Motor neuron (in vitro differentiated cells): ENCODE measurements at places on chromosomes 6 and 20. TPM values are rescaled to one million over a fixed set of nuclear protein-coding genes. Genes with fewer than 3 reads are reported as not detected.

The IL17F gene
- not detected in 2 replicates for total RNA-seq

The SYTL3 gene
- total RNA-seq: 4.1 and 4.3 TPM in 2 replicates

The ZNF311 gene
- total RNA-seq: 1.9 TPM in 2 replicates

The BPIFB1 gene
- 0.38 and 0.53 TPM in 2 replicates for total RNA-seq

The PHF3 gene
- 44.8 and 57.1 TPM in 2 replicates for total RNA-seq

The DNMT3B gene
- total RNA-seq: 14.2 and 17.0 TPM in 2 replicates

The AHCY gene
- total RNA-seq: 89.2 and 93.9 TPM in 2 replicates

The GSTA2 gene
- total RNA-seq: not detected in 2 replicates
